ENCODE measurements at places on chromosomes 7 and 10. TPM values are rescaled to one million over a fixed set of nuclear protein-coding genes. Genes with fewer than 3 reads are reported as not detected.

DNA sequence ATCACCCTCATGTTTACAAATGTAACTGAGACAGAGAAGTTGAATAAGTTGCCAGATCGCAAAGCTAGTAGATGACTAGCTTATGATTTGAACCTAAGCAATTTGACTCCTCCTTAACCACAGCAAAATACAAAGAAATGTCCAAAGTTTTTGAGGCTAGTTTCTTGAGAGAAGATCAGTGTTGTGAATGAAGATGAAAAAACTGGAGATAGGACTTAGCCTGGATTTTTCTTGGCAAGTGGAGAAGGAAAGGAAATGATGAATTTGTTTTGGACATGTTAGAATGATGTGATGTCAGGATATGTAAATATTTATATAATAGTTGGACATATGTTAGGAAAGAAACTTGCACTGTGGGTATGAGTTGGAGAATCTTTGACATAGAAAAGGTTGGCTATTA, 149.8 kb downstream of the LSMEM1 start:
- no peak for DNase-seq
- no peak overlapping the region for H3K4me3 ChIP-seq
- H3K4me1 ChIP-seq, result no peaks in the 10 kb centered on the region
- H3K27me3 ChIP-seq, result no peaks in the 10 kb centered on the region
- no peak overlapping the region for H3K27ac ChIP-seq

GRCh38 chr7:92425311-92425947, 21.9 kb upstream of the GATAD1 start:
- no peaks in the 10 kb centered on the region for H3K36me3 ChIP-seq
- no peak for DNase-seq
- H3K4me1 ChIP-seq, result no peaks in the 10 kb centered on the region
- no peak overlapping the region for H3K4me3 ChIP-seq
- no peaks in the 10 kb centered on the region for H3K27me3 ChIP-seq
- no peak overlapping the region for H3K27ac ChIP-seq

DNA sequence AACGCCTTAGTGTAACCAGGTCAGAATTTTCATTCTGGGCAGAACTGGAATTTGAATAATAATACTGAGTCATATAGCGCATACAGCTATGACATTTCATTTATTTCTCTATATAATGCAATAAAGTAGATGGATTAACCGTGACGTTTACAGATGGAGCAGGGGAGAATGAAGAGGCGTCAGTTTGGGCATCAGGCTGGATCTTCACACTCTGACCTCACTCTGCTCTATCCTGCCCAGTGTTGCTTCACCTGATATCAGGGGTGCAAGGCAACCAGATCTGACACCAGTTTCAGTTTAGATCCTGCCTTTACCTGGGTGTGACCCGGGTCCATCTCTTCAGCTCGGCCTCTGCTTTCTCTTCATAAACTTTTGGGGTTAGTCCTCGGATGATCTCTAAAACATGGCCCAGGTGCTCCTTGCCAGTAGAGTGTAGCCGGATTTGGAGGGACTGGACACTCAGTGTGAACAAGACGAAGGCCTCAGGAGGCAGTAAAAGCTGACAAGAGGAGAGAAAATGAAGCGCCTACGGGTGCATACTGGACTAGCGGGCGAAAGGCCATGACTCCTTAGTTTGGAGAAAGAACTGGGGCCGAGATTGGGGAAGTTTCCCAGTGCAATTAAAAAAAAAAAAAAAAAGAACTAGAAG, 1.4 kb upstream of the ZYX start:
- peak overlapping the region; percentile 99 for H3K27ac ChIP-seq
- peaks cover 28% of the 10 kb centered on the region for H3K4me1 ChIP-seq
- peak overlapping the region; percentile 100 for H3K4me3 ChIP-seq
- H3K27me3 ChIP-seq, result no peaks in the 10 kb centered on the region

GRCh38 chr10:1553951-1554350, 183.4 kb downstream of the ADARB2 start:
- H3K27ac ChIP-seq, result no peak overlapping the region
- no peak overlapping the region for H3K4me3 ChIP-seq
- no peaks in the 10 kb centered on the region for H3K36me3 ChIP-seq
- DNase-seq, result no peak
- H3K4me1 ChIP-seq, result no peaks in the 10 kb centered on the region

Gene ITIH5
- total RNA-seq, result 3.2 TPM

All from esophagus squamous epithelium (tissue), 5 donors.